ENCODE measurements at places on chromosomes 7 and 10.

GRCh38 chr10:37885850-37886249 lies 28.4 kb upstream of the ZNF248 start:
- DNase-seq, result no peak

- DNase-seq, result no peak
Measured at GRCh38 chr10:31073211-31073610, 41.5 kb upstream of the ZNF438 start.

- no peak for DNase-seq
Measured at GRCh38 chr10:28200775-28201174, 102.1 kb downstream of the MPP7 start.

DNA sequence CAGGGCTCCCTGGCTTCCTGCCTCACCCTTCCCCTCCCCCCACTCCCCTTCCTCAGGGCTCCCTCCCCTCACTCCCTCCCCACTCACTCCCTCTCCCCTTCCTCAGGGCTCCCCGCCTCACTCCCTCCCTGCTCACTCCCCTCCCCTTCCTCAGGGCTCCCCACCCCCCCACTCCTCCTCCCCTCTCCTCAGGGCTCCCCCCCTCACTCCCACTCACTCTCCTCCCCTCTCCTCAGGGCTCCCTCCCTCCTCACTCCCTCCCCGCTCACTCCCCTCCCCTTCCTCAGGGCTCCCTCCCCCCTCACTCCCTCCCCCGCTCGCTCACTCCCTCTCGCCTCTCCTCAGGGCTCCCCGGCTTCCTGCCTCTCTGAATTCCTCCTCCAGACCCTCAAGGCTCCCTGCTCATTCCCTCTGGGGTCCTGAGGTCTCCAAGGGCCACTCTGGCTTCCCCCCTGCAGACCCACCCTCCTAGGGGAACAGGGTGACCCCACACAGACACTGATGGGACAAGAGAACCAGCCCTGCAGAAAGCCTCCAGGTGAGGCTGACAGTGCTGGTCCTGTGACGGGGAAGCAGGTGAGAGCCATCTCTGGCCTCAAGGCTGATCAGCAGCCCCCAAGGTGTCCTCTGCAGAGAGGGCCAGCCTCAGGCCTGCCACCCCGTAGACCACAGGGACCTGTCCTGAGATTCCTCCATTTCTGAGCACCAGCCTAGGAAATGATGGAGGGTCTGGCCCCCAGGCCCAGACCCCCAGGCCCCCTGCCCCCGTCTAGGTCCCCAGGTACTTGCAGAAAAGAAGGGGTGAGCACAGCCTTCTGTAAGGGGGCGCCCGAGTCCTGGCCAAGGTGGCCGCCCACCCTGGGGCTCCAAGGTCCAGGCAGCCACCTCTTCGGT lies 47.2 kb downstream of the PWWP2B start:
- no peak for DNase-seq

- DNase-seq, result no peak
Measured at GRCh38 chr7:100665168-100665726, 8.3 kb upstream of the GNB2 start.

DNA sequence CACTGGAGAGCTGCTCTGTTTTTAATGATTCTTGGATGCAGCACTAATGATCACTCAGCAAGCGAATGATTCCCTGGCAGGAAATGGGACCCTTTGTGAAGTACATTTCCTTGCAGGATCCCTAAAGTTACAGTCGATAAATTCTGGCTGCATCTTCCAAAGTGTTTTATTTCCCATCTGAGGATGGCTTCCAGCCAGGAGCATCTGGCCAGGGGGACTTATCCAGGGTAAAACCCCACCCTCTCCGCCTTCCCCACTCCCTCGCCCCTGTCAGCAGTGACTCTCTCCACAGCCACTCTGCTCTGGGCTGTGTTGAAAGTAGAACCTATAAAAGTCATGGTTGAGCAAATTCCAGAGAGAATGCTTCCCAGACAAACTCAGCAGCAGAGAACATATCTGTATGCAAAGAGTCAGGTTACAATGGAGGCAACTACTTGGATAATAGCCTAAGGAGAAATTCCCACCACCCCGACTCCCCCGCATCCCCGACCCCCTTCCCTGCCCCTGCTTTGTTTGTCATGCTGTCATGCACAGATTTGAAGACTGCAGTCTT lies 111.0 kb upstream of the ANLN start:
- no peak for DNase-seq

DNA sequence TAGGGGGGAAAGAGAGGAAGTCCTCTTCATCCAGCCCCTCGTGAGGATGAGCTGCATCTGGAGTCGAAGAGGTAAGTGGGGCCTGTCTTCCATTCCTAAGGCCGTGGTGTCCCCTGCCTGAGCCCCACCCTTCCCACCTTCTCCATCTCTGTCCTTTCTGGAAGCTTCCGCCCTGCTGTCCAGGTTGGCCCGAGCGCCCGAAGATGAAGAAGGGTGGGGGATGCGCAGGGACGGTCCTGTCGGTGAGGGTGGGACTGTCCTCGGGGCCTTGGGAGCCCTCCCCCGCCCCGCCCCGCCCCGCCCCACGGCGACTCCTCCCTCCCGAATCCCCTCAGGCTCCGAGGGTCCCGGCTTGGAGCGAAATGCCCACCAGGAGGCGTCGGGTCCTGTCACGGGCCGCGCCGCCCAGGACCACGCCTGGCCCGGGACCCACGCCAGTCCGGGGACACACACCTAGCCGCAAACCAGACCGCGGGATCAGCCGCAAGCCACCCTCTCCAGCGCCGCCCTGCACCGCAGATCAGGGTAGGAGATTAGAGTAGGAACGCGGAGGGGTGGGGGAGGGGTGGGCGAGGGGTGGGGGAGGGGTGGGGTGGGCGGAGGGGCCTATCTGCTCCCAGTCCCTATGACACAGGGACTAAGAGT lies 15.3 kb downstream of the GPRIN2 start:
- no peak for DNase-seq

DNA sequence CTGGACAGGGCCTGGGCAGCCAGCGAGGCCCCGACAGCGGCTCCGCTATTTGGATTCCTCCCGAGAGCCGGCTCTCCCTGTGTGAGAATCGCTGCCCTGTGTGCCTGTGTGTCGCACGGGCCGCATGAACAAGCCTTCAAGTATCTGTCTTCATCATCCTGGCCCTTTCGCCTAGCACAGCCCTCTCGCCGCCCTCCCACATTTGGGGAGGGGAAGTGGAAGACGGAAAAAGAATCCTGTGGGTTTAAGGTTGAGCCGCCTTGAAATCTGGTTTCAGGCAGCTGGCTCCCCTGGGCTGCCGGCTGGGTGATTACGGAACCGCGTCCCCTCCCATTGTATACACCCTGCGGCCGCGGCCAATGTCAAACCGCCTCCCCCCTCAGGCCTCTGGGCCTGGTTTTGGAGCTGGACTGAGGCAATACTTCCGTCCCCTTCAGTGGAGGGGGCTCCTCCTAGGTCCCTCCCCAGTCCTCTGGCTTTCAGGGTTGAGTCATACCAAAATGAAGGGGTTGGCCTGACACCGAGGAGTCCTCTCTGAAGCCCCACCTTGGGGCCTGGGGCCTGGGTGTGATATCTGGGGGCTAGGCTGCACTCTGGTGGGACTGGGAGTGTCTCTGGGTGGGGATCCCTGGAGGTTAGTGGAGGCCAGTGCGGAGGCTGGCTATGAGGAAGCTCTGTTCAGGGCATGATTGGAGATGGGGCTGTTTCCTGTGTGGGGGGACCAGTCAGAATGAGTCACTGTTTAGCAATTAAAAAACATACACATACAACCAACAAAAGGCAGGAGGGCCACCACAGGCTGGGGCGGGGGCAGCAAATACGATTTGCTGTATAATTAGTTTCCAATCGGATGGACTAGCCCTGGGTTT lies 1.7 kb downstream of the TRIM8 start:
- DNase-seq, result peak; percentile 95

DNA sequence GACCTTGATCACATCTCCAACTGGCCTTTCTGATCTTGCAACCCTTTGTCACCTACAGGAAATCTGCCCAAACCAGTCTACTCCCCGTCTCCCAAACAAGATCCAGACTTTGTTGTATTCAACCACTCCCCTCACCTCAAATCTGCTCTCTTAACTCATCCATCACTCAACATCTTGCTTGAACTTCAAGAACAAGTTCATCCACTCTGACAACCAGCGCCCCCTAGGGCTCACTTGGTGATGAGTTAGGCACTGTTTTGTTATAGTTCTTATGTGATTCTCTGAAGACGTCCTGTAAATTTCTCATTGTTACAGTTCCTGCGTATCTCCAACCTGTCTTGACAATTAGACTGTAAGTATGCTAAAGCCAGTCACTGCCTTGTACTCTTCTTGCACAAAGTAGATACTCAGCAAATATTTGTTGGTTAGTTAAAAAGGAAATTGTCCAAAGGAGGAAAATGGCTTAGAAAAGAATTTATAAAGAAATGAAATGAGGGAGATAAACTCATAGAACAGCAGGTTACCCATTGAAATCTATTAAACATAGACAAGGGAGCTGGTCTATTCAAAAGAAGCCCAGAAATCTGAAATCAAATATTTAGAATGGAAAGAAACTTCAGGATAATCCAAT lies 5.3 kb downstream of the FRMD4A start:
- DNase-seq, result peak; percentile 40

DNA sequence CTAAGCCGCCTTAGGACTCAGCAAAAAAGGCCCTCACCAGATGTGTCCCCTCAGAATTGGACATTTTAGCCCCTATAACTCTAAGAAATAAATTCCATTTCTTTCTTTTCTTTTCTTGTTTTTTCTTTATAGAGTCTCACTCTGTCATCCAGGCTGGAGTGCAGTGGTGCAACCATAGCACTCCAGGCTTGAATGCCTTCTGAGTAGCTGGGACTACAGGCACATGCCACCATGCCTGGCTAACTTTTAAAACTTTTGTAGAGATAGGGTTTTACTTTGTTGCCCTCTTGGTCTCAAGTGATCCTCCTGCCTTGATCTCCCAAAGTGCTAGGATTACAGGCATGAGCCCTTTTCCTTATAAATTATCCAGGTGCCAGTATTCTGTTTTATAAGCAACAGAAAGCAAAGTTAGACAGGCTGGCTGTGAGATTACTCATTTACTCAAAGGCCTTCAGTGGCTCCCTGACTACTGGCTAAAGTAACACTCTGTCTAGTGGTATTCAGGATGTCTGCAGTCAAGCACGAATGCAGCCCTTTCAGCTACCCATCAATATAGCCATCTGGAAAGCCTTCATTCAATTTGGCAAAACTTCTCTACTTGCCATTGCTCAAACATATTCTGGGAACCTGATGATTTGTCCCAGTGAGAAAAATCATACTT lies 128.6 kb downstream of the ICA1 start:
- DNase-seq, result no peak

- no peak for DNase-seq
Measured at GRCh38 chr7:116101704-116102103, 71.1 kb upstream of the TFEC start.

DNA sequence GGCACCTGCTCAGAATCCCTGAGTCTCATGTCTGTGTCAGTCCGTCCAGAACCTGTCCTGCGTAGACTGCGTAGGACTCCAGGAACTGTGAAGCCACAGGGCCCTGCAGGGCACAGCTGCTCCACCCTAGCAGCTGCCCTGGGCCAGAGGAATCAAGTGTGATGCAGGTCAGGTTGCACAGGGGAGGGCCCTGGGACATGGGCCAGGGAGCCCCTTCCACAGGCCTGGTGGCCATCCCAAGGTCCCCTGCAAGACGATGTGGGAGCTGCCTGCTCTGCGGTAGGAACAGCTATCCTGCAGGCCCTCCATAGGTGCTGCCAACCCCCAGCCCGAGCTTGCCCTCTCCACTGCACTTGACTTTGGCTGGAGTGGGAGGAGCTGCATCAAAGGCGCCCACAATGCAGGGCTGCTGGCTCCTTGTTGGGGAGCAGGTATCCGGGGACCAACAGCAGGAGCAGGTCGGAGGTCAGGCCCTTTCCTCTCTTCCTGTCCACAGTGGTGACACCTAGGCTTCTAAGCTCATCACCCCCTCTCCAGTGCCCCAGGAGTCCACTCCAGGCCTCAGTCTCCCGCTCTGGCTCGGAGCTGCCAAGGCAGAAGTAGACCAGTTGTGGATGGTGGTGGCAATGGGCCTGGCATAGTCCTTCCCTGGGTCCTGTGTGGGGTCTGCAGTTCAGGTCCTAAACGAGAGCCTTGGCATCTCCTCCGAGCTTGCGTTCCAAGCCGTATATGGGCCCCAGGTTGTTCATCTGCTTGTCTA lies 149.1 kb downstream of the MAPK8 start:
- no peak for DNase-seq

DNA sequence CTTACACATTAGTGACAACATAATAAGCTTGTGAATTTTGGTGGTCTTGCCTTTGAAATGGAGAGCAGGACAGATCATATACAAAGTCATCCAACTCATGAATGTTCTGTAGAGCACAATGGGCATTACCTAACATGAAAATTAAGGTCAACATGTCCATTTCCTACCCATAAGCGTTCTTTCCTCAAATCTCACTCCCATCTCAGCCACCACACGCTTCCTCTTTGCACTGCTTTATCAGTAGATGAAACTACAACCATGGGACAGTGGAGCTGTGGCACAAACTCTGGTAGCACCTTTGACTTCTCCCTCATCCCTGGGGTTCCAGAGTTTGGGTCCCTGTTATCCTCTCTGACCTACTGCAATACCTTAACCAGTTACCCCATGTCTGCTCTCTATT lies 2.2 kb downstream of the PON2 start:
- no peak for DNase-seq

GRCh38 chr7:3109311-3109915 lies 65.7 kb upstream of the CARD11 start:
- no peak for DNase-seq

- DNase-seq, result no peak
Measured at GRCh38 chr7:130598056-130598455, 70.5 kb downstream of the COPG2 start.

GRCh38 chr10:70786799-70787415 lies 1.7 kb upstream of the TBATA start:
- DNase-seq, result no peak

DNA sequence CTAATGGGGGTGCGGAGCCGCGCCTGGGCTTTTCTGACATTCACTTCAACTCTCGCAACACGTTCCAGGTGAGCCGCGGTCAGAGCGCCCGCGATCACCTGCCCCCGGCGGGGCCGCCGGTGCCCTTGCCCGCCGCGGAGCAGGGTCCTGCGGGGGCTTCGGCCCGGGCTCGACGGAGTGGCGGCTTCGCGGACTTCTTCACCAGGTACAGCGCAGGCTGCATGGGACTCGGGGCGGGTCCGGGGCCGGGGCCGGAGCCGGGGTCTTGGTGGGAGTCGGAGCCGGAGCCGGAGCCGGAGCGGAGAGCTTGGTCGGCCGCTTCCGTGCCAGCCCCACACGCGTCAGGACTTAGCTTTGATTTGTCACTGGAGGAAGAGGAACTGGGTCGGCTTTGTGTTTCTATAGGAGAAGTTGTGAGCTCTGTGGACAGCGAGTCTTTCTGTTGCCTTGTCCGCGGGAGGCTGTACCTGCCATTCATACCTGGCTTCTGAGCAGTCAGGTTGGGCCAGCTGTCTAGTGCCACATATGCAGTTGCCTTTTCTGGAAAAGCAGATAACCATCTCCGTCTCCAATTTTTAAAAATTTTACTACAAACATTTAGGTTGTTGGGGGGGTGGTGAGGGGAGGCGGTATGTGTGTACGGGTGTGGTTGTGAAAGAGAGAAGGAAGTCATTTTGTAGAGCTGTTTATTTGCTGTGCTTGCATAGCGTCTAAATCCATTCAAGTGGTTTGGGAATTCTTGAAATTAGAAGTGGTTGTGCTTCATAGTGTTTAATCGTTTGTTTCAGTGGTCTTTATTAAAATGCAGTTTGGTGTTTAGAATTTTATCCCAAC lies 1.3 kb downstream of the TBC1D12 start:
- no peak for DNase-seq
